Mesenteric fat pad (tissue), 1 donor: ENCODE measurements at places on chromosomes 7 and 10. TPM values are rescaled to one million over a fixed set of nuclear protein-coding genes. Genes with fewer than 3 reads are reported as not detected.

- peak; percentile 79 for DNase-seq
Measured at GRCh38 chr7:45599851-45600706, 25.9 kb downstream of the ADCY1 start.

DNA sequence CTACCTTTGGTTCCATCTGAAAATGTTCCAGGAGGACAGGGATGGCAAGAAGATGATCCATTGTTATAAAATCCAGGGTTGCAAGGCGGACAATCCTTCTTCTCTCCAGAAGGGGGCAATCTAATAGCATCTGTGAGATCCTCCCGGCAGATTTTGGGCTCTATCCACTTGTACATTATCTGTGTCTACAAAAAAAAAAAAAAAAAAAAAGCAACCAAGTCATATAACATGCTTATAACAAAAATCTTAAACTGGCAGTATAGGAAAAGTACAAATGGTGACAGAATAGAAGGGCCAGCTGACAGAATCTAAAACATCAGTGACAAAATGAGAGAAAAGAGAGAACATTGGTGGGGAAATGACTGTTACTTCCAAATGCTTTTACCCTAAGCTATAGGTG, 132.7 kb downstream of the ELAPOR2 start:
- DNase-seq: no peak

DNA sequence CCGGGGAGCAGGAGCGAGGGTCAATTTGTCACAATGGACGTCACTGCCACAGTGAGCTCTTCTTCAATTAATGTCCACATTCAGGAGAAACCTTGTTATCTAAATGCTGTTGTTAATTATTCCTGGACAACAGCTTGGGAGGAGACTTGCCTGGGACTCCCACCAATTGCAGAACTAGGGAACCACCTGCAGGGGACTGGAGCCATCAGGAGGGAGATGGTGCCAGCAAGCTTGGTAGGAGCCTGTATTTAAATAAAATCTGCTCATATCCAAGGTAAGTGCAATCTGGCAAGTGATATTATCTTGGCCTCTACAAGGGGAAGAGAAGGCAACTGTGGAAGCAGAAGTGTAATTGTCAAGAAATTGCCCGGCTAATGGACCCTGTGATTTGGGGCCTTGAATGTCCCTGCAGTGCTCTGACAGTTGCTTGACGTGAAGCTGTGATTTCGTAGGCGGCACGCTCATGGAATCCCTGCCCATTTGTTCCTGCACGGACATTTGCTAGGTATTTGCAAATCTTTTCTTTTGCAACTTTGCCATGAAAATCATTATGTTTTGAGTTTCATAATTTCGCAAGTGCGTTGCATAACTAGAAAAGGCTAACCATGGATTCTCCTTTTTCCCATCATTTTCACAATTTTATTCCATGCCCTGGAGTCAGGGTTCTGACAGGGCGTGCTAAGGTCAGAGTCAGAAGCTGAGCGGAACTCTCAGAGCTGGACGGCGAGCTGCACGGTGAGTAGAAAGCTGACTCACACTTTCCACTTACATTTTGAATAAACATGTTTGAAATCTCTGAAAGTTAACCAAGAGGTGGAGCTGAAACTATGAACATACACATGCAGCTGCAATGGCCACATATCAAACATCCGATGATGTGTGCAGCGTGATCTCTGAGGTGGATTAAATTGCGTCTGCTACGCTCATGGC, 84.9 kb upstream of the TCERG1L start:
- DNase-seq: no peak

- no peak for DNase-seq
Measured at GRCh38 chr7:32318300-32319011, 171.7 kb downstream of the LSM5 start.

DNA sequence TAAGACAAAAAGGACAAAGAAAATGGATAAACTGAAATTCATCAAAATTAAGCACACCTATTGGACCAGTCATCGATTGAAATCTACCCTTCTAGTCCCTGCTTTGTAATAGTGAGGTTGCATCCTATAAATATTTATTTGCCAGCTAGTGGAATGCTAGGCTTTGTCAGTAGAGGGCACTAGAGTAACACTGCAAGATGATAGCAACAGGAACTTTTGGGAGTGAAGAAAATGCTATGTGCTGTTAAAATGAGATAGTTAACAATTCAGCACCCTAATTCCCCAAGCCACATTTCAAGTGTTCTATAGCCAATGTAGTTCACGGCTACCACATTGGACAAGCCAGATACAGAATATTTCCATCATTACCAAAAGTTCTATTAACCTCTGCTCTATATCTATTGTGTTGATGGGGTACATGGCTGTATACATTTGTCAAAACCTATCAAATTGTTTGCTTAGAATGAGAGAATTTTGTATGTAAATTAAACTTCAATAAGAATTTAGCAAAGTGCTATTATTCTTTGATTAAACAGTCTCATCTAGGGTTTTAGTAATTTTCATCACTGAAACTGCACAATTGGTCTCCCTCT, 69.8 kb downstream of the LSMEM1 start:
- no peak for DNase-seq

GRCh38 chr10:123149568-123150270, 1.8 kb downstream of the HMX2 start:
- DNase-seq: no peak

DNA sequence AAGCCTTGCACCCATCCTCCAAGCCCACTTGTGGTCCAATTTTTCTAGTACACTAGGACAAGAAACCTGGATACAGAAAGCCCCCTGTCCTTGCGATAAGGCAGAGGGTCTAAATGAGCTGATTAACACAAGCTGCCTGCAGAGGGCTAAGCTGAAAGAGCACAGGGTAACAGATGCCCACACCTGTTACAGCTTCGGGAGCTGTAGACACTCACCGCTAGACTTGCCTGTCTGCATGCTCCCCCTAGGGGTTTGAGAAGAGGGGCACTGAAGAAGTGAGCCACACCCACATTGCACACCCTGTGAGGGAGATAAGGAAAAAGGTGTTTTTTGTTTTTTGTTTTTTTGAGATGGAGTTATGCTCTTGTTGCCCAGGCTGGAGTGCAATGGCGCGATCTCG, 386.5 kb upstream of the AUTS2 start:
- DNase-seq: no peak

- no peak for DNase-seq
Measured at GRCh38 chr7:105130580-105130979, 116.6 kb downstream of the KMT2E start.

DNA sequence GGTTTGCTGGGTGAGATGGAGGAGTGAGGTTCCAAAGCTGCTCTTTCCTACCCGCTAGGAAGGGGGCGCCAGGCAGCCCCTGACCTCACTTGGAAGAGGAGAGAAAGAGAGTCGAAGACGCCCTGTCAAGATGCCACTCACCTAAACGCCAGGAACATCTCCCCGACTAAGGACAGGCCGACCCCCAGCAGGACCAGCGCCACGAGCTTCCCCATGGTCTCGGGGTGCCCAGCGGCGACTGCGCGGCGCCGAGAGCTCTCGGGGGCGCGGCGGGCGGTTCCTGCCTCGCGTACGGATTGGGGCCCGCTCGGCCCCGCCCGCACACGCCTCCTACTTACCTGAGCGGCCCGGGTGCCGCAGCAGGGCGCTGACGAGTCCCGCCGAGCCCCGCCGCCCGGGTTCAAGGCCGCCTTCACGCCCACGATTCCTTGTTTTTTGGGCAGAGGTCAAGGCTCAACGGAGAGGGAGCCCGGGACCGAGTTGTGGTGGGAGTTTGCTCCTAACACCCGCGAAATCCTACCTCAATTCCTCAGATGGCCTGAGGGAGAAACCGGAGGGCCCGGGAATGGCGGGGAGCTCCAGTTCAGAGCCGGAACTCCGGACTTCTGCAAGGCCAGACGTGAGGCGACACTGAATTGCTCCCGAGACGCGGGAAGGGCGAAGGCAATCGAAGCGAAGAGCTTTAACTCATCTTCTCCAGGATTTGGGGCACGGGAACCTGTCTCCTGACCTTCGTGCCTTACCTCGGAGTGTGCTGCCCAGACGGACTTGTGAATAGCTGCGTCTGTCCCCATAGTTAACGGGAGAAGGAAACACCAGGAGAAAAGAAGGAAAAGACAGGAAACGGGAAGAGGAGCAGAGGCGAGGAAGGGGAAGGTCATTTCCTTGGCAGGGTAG, at the start of gene PON3:
Gene PON3 (minus strand): TSS at position 240 of the 897 bp plus-strand sequence. CDS start 25 bp downstream, at position 215.
- DNase-seq: no peak

- no peak for DNase-seq
Measured at GRCh38 chr10:21326594-21327288, 198.7 kb downstream of the SKIDA1 start.

DNA sequence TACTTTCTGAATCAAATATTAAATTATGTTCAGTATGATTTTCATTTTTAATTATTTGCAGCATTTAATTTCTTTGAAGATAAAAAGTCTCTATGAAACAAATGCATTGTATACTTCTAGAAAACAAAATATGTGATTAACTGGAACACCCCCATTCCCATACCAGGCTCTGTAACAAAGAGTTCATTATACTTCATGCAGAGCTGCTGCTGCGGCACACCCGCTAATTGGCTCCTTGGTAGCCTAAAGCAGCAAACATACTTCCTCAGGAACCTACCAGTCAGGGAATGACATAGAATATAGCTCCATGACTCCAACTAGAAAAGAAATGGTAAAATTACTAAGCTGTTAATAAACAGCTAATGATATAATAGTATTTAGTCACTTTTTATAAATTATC, 19.3 kb downstream of the RAB11FIP2 start:
- no peak for DNase-seq

DNA sequence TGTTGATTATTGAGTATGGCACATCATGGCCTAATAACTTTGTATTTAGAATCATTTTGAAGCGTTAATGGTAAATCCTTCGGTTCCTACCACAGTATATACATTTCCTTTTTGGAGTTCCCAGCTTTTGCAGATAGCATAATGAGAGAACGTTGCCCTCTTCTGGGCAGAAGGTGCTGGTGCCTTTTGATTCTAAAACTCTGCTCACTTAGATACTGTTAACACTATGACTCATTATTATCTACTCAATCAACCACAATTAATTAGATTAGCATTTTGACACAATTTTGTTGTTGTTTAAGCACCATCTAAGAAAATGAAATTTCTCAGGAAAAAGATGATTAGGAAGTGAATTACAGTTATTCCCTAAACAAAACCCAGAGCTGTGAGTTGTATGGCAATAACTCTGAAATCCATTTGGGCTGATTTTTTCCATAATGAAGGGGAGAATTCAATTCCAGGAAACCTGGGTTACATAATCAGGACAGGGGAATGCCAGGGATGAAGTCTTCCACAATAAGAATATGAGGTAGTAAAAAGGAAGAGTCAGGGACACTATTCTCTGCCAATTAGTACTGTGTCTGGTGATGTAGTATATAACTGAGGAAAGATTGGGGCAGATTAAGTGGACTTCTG, 11.5 kb upstream of the DLD start:
- DNase-seq: no peak

- DNase-seq: no peak
Measured at GRCh38 chr7:142798451-142799436, 28.0 kb downstream of the PRSS2 start.

GRCh38 chr10:122939856-122940543, 14.0 kb downstream of the C10orf88 start:
- no peak for DNase-seq

- no peak for DNase-seq
Measured at GRCh38 chr7:115965796-115966475, 64.6 kb downstream of the TFEC start.

- no peak for DNase-seq
Measured at GRCh38 chr10:100993986-100994708, 5.5 kb upstream of the LZTS2 start.

DNA sequence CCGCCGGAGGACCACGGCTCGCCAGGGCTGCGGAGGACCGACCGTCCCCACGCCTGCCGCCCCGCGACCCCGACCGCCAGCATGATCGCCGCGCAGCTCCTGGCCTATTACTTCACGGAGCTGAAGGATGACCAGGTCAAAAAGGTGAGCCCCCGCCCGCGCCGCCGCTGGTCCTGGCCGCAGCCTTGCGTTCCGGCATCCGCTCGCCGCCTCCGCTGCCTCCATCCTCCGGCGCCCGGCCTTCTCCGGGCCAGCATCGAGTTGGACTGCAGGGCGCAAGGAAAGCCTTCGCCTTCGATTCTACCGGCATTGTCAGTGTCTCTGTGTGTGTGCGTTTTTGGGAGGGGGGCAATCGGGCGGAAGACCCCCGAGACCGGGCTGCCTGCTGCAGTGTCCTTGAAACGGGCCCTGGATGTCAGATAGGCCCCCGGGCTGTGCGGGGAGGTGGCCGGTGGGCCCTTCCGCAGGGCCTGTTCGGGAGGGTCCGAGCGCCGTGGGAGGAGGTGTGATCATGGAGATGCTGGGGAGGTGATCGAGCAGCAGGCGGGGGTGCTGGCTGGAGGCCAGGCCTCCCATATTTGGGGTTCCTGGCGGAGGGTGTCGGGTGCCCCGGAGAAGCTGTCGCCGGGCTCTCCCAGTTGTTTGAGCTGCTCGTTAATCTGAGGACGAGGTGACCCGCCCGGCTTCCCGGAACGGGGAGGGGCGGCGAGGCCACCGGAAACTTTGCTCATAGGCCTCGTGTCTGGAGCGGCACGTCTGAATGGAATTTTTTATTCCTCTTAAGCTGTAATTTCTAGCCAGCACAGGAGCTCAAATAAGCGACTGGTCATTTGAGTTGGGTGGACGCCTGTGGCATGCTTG, 40.8 kb downstream of the HK1 start:
- peak; percentile 96 for DNase-seq

- DNase-seq: no peak
Measured at GRCh38 chr7:1425292-1426136, 33.8 kb downstream of the MICALL2 start.

- peak; percentile 45 for DNase-seq
Measured at GRCh38 chr10:1151076-1152033, 95.2 kb downstream of the WDR37 start.

- no peak for DNase-seq
Measured at GRCh38 chr10:16570731-16571130, 49.1 kb upstream of the C1QL3 start.

NXPH1 gene
- not detected for total RNA-seq

PVRIG gene
- total RNA-seq: not detected

ASL gene
- 24.3 TPM for total RNA-seq

GIMAP7 gene
- 27.3 TPM for total RNA-seq

PTN gene
- total RNA-seq: 10.3 TPM

GHRHR gene
- total RNA-seq: not detected

PKD1L1 gene
- 0.58 TPM for total RNA-seq

BHLHA15 gene
- 0.67 TPM for total RNA-seq

TYW1B gene
- total RNA-seq: 2.4 TPM

KCNH2 gene
- 0.32 TPM for total RNA-seq

TMEM270 gene
- not detected for total RNA-seq

UPP1 gene
- 68.9 TPM for total RNA-seq
